Lower lobe of right lung (tissue), 2 donors: ENCODE measurements at places on chromosomes 12 and 14. TPM values are rescaled to one million over a fixed set of nuclear protein-coding genes. Genes with fewer than 3 reads are reported as not detected.

The IL26 gene
- total RNA-seq: not detected

The CMKLR1 gene
- 25.6 TPM for total RNA-seq

The SLCO1B1 gene
- not detected for total RNA-seq

The KCNA1 gene
- not detected for total RNA-seq

The NOS1 gene
- total RNA-seq: 3.5 TPM

The SLC6A12 gene
- 14.2 TPM for total RNA-seq

The PLEKHA5 gene
- total RNA-seq: 29.2 TPM

The COX8C gene
- total RNA-seq: not detected

The BCAT1 gene
- 50.6 TPM for total RNA-seq

The MGP gene
- total RNA-seq: 464 TPM

The IAPP gene
- total RNA-seq: not detected

The SRRM4 gene
- not detected for total RNA-seq

The ETFRF1 gene
- 24.7 TPM for total RNA-seq

The ANKS1B gene
- 4.0 TPM for total RNA-seq

The SOAT2 gene
- total RNA-seq: not detected

The TOX4 gene
- 72.2 TPM for total RNA-seq

The SDR9C7 gene
- total RNA-seq: not detected

The RITA1 gene
- total RNA-seq: 14.2 TPM

The PGF gene
- total RNA-seq: 3.0 TPM

The MGST1 gene
- 341 TPM for total RNA-seq

The INF2 gene
- 116 TPM for total RNA-seq

The TSHR gene
- total RNA-seq: not detected

The MUCL1 gene
- not detected for total RNA-seq

The ATL1 gene
- total RNA-seq: 8.4 TPM

The DIO3 gene
- 1.9 TPM for total RNA-seq

The ERBB3 gene
- total RNA-seq: 80.5 TPM

The AQP6 gene
- 0.09 TPM for total RNA-seq

The STON2 gene
- total RNA-seq: 34.3 TPM

The RASSF3 gene
- total RNA-seq: 82.7 TPM

The P2RX2 gene
- 0.56 TPM for total RNA-seq

The RASSF8 gene
- 62.1 TPM for total RNA-seq

The TMEM30B gene
- 20.3 TPM for total RNA-seq

The ZCCHC8 gene
- 23.5 TPM for total RNA-seq

The CLECL1 gene
- 1.7 TPM for total RNA-seq

The RTL1 gene
- total RNA-seq: not detected

The SMIM41 gene
- 4.3 TPM for total RNA-seq

The C12orf54 gene
- total RNA-seq: 0.53 TPM

The PPP2R5C gene
- 160 TPM for total RNA-seq

The ZDHHC22 gene
- not detected for total RNA-seq

The KRT85 gene
- not detected for total RNA-seq

The CLEC9A gene
- total RNA-seq: 0.30 TPM

The PALS1 gene
- 29.1 TPM for total RNA-seq
